ENCODE measurements at places on chromosomes 6 and 20.

- no peak for DNase-seq
These were observed 3.6 kb downstream of the ZKSCAN3 start for GRCh38 chr6:28353356-28353755.

DNA sequence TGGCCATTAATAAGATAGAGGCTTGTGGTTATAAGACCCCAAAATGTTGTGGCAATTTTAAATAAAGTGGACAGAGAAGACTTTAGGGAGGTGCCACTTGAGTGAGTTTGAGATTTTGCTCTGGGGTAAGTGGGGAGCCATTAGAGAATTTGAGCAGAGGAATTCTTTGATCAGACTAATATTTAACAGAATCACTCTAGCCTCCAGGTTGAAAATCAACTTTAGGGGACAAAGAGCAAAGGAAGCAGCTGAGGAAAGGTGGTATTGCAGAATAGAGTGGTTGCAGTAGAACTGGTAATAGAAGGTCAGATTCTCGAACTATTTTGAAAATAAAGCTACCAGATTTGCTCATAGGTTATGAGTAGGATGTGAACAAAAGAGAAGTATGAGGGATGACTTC is 50.7 kb upstream of the RNF146 start:
- no peak for DNase-seq

GRCh38 chr6:125658759-125659431 is 90.5 kb upstream of the HEY2 start:
- DNase-seq: peak; percentile 16

- DNase-seq: no peak
These were observed 393.3 kb downstream of the THBS2 start for GRCh38 chr6:168860341-168860740.

DNA sequence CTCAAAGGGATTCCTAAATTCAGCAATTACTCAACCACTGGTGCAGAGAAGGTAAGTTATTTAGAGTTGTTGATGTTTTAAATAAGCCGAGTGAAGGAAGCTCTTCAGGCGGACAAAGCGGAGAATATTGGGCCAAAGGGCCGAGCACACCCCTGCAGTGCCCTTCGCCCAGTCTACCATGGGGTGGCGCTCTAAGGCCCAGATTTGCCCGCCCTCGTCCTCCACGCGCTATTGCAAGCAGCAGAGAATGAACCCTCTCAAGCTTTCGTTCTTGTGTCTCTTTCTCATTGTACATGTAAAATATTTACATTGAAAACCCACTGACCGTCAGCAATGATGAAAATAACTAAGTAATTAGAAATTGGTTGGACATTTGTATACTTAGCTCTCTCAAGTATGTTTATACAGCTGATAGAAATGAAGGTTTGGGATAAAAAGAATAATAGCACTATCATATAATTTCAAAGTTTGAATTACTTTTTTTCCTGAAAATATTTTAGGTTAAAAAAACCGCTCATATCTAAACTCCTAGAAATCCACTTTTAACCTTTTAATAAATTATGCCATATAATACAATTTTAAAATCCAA is 195.0 kb upstream of the CEP162 start:
- peak; percentile 32 for DNase-seq

- peak; percentile 86 for DNase-seq
These were observed 60.3 kb downstream of the ADGRG6 start for GRCh38 chr6:142361779-142362750.

GRCh38 chr20:61556111-61556510 is 304.1 kb downstream of the CDH4 start:
- peak; percentile 65 for DNase-seq

DNA sequence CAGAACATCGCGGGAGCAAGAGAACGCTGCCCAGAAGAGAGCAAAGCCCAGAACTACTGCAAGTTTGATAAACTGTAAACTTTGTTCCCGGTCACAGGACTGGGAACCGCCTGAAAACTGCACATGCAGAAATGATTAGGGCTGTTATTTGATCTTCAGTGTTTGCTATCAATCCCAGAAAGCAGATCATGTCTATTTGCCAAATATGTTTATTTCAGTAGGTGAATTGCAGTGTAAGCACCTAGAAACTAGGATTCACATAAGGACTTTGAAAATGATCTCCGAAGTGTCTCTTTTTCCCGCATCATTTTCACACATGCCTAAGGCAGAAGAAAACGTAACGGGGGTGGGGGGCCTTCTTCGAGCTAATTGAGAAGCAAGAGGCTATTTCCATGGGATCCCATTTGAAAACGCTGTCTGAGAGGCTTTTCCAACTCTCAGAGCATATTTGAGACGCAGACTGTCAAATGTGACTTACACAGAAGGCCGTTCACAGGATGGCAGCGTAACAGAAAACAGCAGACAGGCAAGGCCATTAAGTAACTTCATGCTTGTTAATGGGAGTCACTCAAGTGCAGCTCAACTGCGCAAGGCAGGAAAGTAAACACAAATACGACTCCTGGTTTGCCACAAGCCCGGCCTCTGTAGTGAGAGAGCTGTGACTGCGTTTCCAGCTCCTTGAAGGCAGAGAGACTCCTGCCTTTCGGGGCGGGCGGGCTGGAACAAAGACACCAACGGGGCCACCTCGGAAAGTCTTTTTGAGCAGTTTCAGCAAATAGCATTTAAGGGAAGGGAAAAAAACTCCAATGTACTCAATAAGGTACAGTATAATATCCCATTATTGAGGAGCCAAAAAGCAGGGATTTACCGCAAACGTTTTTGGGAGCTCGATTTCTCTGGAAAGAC is 144.7 kb upstream of the ZNF217 start:
- peak; percentile 97 for DNase-seq

DNA sequence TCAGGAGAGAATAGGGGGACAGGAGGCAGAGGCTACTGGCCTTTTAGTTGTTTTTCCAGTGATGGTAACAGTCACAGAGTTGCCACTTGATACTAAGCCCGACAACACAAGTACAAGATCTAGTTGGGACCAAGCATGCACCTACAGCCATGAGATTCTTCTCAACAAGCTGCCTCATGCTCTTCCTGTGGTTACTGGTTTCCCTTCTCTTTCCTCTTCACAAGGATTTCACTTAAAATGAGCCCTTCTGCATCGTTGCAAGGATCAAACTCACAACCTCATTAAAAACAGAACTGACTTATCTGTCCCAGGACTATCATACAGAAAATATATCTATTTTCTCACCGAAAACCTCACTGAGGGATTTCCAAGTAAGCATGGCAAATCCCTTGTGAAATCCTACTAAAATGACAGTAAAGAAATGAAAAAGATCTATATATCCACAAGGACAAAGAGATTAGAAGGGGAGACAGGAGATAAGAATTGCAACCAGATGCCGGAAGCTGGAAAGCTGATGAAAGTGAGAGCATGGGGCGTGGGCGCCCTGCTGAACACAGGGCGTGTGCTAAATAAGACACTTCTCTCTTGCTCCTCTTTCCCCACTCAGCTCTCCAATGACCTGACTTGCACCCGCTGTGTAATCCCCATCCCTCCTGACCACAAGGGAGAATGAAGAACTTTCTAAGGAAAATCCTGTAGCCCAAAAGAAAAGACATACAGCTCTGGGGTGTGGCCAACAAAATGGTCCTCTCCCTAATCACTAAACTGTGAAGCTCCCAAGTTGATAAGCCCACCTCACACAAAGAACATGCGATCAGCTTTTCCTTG is 13.4 kb downstream of the MTFR2 start:
- no peak for DNase-seq

DNA sequence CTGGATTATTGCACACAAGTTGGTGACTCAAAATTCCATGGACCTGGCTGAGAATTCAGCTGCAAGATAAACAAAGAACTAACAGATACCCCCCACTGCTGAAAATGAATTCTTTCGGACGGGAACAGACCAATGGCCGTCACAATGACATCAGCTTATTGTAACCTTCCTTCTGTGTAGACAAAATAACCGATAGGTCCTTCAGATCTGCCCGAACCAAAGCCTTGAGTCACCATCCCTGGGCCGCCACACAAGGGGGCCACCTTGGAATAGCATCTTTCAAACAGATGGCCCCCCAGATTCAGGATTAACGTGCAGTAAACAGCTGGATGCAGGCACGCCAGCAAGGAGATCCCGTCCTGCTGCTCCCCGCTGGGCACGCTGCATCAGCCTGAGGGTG is 214.0 kb upstream of the EXOC2 start:
- no peak for DNase-seq

Data from epithelial cell of esophagus (primary cell).